ENCODE measurements at places on chromosomes 2 and 18. TPM values are rescaled to one million over a fixed set of nuclear protein-coding genes. Genes with fewer than 3 reads are reported as not detected.

DNA sequence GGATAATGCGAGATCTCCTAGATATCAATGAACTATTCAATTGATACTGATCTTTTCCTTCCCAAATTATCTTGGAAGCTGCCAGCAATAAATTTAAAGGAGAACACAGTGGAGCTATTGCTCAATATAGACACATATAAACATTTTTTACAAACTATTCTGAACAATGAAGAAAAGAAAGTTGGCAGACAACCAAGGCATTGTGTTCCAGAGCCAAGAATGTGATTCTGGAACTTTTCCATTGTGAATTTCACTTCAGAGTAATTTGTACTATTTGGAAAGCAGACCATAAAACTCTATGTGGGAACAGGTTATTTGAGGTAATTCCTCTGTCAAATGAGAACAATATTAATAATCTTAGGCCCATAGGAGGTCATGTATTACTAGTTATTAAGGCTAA is 588.2 kb downstream of the IRS1 start:
- no peak for DNase-seq

Gene TUBA3D
- not detected for total RNA-seq

GRCh38 chr2:36453652-36454051 is 98.1 kb downstream of the CRIM1 start:
- no peak for DNase-seq

DNA sequence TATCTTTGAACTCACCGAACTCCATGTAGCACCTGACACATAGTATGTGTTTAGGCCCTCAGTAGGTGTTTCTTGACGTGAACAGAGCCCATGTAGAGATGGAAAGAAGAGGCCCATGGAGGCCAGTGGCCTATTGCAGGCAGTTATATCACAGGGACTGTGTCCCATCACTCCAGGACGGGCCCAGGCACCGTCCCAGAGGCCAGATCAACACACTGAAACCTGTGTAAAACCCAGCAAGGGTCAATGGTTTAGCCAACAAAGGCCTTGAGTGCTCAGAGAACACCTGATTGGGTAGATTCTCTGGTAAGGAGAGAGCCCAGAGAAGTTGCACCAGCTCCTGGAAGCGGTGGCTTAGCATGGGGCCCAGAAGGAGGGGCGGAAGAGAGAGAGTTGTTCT is 82.8 kb downstream of the INHBB start:
- DNase-seq = no peak

- DNase-seq = no peak
Observed at GRCh38 chr2:23953625-23954024, 13.4 kb downstream of the UBXN2A start.

DNA sequence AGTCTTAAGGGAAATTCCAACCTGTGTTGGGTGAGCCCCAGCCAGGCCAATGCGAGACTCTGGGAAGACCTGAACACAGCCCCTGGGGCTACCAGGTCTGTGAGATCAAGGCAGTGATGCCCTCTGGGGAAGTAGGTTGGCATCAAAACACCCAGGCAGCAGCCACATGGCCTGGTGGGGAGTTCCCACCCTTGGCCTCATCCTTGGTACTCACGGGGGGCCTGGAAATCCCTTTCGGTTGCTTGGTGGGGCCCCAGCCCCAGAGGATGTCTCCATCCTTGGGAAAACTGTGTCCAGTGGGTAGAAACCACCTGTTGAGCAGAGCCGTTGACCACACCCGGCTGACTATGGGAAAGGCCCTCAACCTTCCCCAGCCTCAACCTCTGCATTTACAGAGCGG is 56.0 kb upstream of the PXDN start:
- no peak for DNase-seq

- no peak for DNase-seq
Observed at GRCh38 chr2:168348076-168348475, 100.7 kb upstream of the STK39 start.

GRCh38 chr2:17558053-17558452 is 17.6 kb downstream of the VSNL1 start:
- no peak for DNase-seq

DNA sequence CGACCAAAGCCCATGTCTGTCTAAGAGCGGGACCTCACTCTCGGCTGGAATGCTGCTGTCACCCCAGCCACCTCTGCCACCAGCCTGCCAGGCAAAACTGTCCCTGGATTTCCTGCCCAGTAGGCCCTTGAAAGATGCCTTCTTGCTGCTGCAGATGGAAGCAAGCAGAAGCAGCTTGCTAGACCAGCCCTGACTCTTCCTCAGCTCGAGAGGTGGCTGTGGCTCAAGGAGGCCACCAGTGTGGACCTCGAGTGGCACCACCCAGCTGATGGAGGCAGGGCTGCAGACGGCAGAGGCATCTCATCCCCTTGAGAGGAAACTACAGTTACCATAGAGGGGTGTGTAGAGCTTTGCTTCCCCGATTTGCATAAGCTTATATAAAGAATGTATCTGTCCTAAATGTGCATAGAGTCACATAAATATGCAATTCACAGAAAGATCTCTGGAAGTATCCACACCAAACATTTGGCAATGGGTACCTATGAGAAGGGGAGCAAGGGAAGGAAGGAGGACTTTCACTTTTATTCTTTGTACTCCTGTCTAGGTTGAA is 20.6 kb downstream of the ADCY3 start:
- no peak for DNase-seq

GRCh38 chr18:13032173-13032572 is 41.0 kb downstream of the CEP192 start:
- no peak for DNase-seq

GRCh38 chr2:149490296-149490695 is 97.3 kb downstream of the MMADHC start:
- no peak for DNase-seq

DNA sequence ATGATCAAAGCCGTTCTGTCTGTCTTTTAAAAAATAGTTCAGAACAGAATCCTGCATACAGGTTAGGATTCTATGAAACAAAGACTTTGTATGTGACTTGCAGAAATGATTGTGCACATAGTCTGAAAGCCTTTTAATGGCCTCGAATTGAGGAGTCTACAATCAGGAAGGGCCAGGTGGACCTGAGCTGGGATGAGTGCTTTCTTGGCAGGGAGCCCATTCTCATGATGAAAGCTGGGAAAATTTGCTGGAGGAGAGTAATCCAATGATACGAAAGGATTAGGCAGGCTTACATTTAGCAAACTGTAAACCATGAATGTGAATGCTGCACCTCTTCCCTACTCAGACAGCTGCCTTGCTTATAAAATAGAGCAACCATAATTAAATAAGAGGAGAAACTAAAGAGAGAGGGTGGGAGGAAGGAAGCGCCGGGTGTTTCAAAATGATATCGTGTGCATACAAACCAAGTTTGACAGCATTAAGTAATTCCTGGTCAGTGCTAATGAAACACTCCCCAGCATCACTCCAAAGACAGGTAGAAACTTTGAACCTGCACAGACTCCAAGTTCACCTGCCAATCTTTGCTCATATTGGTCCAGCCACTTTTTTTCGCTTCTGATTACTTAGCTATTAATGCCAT is 23.7 kb upstream of the CXCR4 start:
- no peak for DNase-seq

GRCh38 chr2:231185886-231186285 is 12.5 kb upstream of the ARMC9 start:
- DNase-seq = no peak

DNA sequence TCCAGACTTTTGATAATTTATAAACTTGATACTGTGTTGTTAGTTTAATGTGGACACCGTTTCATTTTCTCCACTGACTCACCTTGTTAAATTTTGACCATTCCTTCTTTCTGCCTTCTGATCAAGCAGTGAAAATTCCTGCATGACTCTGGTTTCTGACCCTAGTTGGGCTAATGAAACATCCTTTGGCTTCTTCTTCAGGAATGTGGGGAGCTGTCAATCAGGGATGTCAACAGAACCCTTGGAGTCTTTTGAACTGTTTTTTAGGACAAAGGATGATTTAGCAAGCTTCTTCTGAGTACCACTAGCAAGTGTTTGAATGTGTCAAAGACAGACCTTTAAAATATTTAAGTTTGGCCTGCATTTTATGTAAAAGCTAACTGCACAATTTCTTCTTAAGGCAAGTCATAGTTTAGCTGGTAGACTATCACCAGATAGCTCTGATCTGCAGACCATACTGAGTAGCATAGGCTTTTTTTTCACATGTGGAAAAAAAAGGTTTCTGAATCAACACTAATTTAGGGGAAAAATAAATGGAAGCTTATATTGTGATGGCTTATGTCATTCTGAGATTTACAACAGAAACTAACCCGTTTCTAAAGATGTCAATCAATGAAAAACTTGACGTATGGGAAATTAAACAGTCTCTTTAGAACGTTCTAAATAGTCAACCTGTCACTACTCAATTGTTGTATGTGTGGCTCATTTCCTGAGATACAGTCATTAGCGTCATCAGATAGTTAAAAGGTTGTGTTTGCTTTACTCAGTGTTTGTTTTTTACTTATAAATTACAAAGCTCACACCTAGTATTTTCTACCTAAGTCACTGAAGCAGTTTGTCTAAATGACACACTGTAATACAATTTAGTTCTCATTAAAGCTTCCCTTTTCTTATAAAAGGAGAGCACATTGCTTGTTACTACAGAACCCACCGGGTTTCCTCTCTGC is 311.4 kb downstream of the PTPRM start:
- DNase-seq = no peak

- no peak for DNase-seq
Observed at GRCh38 chr2:100940240-100940639, 61.8 kb upstream of the RPL31 start.

Gene DNAJC27
- total RNA-seq = 7.2 TPM

Gene MOGAT1
- total RNA-seq = not detected

DNA sequence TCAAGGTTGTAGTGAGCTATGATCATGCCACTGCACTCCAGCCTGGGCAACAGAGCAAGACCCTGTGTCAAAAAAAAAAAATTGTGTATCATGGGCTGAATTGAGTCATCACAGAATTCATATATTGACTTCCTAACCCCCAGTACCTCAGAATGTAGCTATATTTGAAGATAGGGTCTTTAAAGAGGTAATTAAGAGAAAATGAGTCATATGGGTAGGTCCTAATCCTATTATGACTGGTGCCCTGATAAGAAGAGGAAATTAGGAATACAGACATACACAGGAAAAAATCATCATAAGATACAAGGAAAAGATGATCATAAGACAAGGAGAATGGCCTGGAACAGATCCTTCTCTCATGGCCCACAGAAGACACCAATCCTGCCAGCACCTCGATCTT is 466.4 kb upstream of the ACVR2A start:
- no peak for DNase-seq

GRCh38 chr18:10838553-10838952 is 310.8 kb downstream of the PIEZO2 start:
- DNase-seq = no peak

DNA sequence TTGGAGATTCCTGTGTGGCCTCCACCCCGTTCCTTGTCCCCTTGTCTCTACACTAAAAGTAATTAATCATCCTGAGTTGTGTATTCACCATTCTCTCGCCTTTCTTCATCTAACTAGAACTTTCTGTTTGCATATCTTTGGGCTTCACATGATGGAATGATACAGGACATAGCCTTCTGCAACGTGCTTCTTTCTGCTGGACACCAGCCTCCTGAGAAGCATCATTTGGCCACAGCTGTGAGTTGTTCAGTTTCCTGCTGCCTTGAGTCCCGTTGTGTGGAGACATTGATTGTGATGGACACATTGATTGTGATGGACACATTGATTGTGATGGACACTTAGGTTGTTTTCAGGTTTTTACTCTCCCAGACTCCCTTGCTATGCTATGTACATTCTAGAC is 139.3 kb downstream of the KCTD1 start:
- DNase-seq = no peak

DNA sequence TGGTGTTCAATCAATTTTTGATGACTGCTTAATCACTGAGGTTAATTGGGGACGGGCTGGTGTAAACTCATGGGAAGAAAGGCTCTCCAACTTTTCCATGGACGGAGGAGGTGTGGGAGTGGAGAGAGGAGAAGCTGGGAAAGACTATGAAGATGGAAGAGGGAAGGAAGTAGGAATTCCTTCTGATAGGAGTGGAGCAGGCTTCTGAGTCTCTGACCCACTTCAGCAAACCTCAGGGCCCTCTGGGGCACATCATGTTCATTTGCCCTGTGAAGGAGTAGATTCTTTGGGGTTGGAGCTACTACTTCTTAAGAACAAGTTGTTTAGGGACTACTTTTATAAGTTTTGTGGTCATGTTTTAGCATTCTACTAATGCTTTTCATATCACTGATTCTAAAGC is 87.0 kb upstream of the MAP4K3 start:
- DNase-seq = no peak

- no peak for DNase-seq
Observed at GRCh38 chr2:49582946-49583345, 428.6 kb upstream of the FSHR start.

DNA sequence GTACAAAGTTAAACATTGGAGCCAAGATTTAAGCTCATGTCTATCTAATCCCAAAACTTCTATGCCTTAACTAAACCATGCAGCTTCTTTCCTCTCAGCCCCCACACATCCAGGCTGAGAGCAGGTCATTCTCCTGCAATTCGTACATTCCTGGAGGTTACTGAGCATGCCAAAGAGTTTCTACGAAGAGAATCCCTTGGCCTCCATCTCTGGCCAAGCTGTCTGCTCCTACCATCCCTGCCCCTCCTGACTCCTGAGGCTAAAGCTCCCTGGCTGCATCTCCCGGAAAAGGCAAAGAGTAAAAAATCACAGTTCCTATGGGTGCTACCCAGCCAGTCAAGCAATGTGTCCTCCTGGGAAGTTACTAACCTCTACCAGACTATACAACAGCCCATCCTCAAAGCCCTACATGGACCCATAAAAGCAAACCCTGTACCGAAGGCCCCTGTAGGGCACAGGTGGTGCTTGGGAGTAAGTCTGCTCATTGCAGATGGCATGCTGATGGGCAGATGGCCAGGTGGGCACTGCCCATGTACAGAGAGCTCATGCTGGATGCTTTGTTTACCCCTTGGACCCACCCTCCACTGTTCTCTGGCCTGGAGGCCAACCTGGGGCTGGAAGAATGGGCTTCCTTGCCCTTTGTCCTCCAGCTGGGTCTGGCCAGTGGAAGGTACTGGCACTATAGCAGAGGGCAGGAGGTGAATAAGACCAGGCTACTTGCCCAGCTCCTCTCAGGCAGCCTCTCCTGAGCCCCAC is 99.5 kb downstream of the TTC32 start:
- DNase-seq = no peak
